ENCODE measurements at places on chromosomes 12 and 14. TPM values are rescaled to one million over a fixed set of nuclear protein-coding genes. Genes with fewer than 3 reads are reported as not detected.

GSC gene
- 0.35 TPM for polyA plus RNA-seq

CCDC85C gene
- polyA plus RNA-seq, result 36.0 TPM

KRT85 gene
- polyA plus RNA-seq, result not detected

TMEM30B gene
- 9.8 TPM for polyA plus RNA-seq

SERPINA10 gene
- 0.10 TPM for polyA plus RNA-seq

GLIPR1L2 gene
- 3.2 TPM for polyA plus RNA-seq

SLCO1A2 gene
- polyA plus RNA-seq, result not detected

AMDHD1 gene
- 0.80 TPM for polyA plus RNA-seq

MYF6 gene
- polyA plus RNA-seq, result not detected

KRT72 gene
- not detected for polyA plus RNA-seq

DNA sequence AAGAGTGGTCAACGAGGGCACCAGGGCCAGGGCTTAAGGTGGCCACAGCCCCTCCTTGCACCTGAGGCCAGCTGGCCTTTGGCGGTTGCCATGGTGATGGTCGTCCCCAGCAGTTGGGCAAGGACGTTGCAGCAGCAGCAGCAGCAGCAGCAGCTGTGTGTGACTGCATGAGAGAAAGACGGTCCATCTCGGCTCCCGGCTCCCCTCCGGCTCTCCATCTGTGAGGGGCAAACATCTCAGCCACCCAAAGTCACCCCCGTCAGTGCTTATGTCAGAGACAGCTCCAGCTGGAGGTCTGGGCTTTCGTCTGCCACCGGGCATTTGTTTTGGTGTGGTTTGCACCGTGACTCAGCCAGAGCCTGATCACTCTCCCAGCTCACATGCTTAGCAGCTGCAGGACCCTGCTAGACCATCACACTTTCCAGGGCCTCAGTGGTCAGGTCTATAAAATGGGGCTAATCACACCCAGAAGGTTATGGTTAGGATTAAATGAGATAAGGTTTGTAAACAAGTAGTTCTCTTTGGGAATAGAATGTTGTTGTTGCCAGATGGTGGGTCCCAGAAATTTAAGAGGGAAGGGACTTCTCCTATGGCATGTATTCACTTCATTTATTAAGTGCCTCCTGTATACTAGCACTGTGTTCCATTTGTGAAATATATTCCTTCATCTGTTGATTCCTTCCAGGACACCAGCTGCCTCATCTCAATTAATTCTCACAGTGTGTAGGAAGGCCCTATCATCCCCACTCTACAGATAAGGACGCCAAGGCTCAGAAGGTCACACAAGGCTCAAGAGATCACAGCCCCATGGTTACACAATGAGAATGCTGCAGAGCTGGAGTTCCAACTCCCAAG, 212.6 kb upstream of the LHX5 start:
- DNase-seq, result no peak

- DNase-seq, result no peak
Measured at GRCh38 chr12:46386877-46387629, 14.5 kb upstream of the SLC38A2 start.

- no peak for DNase-seq
Measured at GRCh38 chr12:89390802-89391673, 38.7 kb upstream of the DUSP6 start.

GRCh38 chr12:24177889-24178288, 228.4 kb upstream of the SOX5 start:
- no peak for DNase-seq

DNA sequence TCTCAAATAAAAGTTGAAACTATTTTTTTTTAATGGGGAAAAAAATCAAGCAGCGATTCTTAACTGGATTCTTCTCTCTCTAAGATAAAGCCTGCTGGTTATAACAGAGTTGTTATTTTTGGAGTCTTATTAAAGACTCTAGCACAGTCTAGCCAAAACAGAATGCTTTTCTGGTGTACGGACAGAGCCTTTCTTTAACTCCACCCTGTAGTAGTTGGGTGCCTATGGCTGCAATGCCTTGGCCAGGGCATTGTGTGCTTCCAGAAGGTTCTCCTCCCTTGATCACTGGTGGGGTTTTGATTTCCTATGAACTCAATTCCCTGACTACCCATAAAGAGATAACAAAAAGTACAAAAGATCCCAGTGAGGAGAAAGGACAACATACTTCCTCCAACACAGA, 35.7 kb upstream of the TC2N start:
- no peak for DNase-seq

DNA sequence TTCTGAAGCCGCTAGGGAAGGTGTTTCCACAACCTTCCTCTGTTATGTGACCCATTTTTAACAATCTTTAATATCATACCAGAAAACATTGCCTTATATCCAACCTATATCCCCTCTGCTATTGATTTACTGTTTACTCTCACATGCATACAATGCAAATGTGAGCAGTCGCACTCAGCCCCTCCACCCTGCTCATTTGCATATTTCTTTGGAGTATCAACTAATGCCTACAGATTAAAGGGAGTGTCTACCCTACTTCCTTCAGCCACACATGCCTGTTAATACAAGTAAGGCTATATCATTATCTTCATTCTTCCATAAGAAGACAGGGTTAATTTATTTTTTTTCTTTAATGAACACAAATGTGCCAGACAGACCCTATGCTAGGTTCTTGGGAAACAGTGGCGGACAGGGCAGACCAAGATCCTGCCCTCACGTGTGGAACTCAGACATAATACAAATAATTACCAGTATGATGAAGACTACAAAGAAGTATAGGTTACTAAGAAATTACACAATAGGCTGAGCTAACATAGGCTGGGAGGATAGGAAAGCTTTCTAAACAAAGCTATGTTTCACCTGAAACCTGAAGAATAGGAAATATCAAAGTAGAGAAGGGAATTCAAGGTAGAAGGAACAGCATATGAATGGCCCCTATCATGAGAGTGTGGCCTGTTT, 107.3 kb upstream of the MDM1 start:
- DNase-seq, result no peak

DNA sequence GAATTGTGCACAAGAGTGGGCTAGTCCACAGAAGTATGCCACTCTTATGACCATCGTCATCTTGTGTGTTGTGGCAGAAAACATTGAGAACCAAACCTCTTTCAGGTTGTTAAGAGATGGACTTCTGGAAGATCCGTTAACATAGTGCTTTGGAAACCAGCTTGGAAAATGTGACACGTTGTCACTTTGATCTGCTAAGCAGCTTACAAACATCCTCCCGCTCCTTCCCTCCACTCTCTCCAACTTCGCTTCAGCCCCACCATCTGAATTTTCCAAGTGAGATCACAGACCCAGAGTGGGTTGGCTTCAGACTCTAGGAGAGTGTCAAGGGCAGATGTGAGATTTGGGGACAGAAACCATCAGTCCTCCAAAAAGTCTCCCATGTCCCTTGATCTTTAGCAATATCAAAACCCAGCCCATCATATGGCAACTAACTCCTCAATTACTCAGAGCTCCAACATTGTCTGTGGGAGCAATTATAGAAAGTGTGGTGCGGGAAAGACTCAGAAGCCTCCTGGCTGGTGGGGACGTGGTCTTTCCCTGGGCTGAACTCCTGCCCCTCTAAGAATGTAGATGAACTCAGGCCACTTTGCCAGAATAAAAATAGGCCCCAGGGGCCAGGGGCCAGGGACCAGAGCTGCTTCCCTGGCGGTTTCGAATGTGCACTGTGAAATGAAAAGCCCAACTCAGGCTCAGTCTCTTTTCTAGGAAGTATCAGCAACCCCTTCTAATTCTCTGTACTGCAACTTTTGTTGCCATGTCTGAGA, 129.5 kb downstream of the SLC38A6 start:
- DNase-seq, result no peak

DNA sequence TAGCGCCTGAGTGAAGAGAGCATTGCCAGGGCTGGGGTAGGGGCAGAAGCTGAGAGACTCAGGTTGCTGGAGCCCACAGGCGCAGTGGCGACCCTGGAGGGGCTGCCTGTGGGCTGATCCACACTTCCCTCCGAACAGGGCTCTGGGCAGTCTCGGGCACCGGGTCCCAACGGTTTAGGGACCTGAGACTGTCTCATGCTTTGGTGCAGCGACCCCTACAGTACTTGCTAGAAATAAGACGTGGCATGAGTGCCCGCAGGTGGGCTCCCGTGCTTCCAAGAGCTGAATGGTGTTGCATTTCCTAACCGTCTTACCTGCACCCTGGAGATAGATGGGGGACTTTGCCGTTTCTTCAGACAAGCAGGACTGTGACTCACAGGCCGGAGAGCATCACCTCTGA, 57.4 kb downstream of the AACS start:
- no peak for DNase-seq

DNA sequence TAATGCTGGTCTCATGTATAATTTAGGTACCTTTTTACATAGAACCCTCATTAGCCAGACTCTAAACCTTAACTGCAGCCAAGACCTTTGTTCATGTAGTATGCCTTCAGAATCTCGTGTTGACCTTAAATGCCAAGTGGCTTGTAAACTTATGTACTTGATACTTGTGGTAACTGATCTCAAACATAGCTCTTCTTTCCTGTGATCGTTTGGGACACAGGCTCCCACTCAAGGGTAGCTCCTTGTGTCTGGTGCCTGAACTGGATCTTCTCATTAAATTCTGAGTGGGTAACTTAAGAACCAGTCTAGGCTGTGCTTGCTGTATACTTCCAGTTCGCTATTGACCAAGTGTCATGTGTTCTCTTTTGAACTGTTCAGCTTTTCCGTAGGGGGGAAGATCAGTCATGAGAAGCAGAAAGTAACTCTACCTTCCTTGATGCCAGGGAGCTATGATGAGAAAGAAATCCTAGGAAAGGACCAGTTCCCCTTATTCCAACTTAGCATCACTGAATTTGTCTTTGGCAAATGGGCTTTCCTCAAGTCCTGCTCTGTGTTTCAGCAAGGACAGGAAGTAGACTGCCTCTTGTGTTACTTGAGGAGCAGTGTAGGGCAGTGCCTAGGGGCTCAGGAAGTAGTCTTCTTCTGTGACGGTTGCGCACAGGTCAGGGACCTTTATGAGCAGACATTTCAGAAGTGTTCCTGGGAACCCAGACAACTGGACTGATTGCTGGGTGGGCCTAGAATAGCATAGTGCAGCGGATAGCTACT, 2.5 kb downstream of the LGALS3 start:
- no peak for DNase-seq

GRCh38 chr14:75445236-75445635, 17.4 kb downstream of the JDP2 start:
- no peak for DNase-seq

DNA sequence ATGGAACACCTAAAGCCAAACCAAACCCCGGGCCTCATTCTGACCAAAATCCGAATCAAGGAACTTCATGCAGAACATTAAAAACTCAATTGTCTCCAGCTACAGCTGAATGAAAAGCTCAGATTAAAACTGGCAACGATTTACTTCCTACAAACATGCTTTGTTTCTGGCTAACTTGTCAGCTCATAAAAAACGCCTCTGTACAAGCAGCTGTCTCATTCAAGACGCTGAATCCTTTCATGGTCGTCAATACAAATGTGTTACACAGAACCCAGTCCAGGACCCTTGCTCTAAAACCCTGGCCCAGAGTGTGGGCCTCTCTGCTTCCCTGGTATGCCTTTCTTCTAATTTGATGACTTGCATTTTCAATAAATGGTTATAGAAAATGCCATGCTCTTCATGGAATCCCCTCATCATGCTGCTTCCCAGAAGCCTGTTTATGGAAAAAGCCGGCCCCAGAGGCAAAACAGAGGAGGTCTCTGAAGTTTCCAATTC, 183.1 kb downstream of the PHLDA1 start:
- no peak for DNase-seq

DNA sequence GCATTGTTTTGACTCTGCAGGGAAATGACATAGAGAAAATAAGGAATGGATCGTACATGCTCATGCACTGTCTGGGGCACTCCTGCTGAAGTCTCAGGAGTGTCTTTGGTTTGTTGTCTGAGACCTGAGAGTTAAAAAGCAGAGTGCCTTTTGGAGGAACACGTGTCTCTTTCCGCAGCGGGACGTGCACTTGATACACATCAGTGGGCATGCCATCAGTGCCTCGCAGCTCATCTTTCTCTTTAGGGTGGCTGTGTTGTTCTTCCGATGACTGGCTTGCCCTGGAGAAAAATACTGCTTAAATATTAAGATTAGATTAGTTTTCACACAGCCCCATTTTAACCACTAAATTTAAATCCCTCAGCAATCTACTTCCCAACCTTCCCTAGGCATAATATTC, 835.9 kb downstream of the DIO2 start:
- no peak for DNase-seq

DNA sequence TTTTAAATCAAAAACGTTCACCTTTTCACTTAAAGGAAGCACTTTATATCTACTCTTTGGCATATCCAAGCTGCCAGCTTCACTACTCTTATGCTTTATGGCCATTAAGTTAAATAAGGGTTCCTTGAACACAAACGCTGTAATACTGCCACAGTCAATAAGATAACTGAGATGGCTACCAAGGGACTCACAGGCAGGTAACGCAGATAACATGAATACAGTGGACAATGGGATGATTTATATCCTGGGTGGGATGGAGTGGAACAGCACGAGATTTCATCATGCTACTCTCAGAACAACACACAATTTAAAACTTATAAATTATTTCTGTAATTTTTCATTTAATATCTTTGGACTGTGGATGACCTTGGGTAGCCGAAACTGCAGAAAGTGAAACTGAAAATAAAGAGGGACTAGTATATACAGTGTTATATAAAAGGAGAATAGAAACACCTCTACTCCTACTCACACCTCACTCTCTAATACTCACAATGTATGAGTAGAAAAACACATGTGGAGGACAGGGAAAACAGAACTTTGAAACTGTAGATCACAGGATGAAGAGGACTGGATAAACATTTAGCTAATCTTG, 367.3 kb downstream of the C12orf50 start:
- no peak for DNase-seq

- no peak for DNase-seq
Measured at GRCh38 chr12:109836916-109837315, 3.7 kb upstream of the TRPV4 start.

- DNase-seq, result no peak
Measured at GRCh38 chr12:70513426-70513825, 123.8 kb downstream of the PTPRB start.

DNA sequence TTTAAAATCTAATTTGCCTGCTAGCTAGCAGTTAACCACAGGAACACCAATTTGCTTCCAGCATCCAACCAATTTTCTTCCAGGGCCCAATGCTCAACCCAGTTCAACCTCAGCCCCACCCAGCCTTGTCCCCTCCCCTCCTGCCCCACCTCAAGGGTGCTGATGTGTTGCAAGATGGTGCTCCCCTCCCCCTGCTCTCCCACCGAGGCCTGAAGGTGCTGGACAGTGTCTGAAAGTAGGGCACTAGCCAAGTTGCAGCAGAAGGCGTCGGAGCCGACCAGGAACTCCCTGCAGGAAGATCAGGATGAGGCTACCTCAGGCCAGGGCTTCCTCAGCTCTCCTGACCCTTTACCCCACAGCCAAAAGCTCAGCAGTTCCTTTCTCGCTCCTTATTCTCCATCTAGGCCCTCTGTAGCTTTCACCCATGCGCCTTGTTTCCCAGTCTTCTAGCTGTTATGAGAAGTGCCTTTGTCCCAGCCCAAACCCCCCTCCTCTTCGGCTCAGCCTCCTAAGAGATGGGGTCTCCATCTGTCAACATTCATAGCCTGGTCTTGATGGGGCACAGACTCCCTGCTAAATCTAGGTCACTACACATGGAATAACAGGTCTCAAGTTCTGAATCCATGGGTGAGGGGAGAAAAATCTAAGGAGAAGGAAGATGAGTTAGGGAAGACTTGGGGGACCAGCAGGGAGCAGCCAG, 3.6 kb downstream of the STAT6 start:
- no peak for DNase-seq
